ENCODE measurements at places on chromosomes 7 and 10.
A peak's percentile ranks its signal among the peaks of the same experiment; 100 is the strongest.

- no peak for DNase-seq
These were observed 200.3 kb downstream of the DNAJB6 start for GRCh38 chr7:157537056-157537455.

DNA sequence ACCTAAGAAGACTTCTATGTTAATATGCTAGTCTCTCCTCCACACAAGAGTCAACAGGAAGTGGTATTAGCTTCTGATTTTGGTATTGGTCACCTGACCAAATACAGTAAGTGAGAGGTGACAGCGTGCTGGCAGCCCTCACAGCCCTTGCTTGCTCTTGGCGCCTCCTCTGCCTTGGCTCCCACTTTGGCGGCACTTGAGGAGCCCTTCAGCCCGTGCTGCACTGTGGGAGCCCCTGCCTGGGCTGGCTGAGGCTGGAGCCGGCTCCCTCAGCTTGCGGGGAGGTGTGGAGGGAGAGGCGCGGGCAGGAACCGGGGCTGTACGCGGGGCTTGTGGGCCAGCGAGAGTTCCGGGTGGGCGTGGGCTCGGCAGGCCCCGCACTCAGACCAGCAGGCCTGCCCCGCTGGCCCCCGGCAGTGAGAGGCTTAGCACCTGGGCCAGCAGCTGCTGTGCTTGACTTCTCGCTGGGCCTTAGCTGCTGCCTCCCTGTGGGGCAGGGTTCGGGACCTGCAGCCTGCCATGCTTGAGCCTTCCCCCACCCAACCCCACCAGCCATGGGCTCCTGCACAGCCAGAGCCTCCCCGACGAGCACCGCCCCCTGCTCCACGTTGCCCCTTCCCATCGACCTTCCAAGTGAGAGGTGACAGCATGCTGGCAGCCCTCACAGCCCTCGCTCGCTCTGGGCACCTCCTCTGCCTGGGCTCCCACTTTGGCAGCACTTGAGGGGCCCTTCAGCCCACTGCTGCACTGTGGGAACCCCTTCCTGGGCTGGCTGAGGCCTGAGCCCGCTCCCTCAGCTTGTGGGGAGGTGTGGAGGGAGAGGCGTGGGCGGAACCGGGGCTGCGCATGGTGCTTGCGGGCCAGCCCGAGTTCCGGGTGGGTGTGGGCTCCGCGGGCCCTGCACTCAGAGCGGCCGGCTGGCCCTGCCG is 4.2 kb upstream of the ACSL5 start:
- no peak for DNase-seq

- DNase-seq, result no peak
These were observed 34.6 kb upstream of the PDSS1 start for GRCh38 chr10:26662864-26663263.

DNA sequence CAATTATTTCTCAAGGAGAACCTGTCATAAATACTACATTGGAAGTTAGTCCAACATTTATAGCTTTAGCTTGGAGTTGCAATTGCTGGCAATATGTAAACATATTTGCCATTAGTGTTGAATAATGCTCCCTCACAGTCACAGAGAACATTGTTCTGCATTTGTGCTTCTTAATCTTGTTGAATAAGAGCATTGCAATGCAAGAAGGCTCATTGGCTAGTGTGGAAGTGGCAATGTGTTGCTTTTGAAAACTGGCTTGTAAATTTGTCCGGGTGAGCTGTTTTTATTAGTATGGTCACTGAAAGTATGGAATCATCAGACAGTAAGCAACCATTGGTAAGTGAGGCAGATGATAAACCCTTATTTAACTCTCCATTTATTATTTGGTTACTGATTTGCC is 47.7 kb upstream of the MBL2 start:
- no peak for DNase-seq

DNA sequence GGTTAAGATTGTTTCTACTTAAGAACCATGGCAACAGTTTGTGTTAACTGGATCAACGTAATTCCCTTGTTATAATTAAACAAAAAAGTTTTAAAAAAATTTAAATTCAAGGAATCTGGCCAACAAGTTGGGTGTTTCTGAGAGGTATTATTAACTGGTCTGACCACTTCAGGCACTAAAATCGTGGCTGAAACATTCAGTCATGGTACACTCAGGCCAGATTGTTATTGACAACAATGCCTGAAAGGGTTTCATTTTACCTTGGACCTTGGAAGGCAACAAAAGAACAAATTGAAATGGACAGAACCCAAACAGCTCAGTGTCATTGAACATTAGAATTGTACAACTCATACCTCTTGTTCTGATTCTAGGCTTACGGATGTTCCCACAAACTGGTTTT is 103.3 kb upstream of the ARMC3 start:
- no peak for DNase-seq

- DNase-seq, result no peak
These were observed 142.5 kb upstream of the SP8 start for GRCh38 chr7:20929199-20929598.

GRCh38 chr7:6442114-6442513 is 5.6 kb downstream of the DAGLB start:
- DNase-seq, result no peak

- no peak for DNase-seq
These were observed 132.4 kb downstream of the PKD1L1 start for GRCh38 chr7:47815867-47816266.

DNA sequence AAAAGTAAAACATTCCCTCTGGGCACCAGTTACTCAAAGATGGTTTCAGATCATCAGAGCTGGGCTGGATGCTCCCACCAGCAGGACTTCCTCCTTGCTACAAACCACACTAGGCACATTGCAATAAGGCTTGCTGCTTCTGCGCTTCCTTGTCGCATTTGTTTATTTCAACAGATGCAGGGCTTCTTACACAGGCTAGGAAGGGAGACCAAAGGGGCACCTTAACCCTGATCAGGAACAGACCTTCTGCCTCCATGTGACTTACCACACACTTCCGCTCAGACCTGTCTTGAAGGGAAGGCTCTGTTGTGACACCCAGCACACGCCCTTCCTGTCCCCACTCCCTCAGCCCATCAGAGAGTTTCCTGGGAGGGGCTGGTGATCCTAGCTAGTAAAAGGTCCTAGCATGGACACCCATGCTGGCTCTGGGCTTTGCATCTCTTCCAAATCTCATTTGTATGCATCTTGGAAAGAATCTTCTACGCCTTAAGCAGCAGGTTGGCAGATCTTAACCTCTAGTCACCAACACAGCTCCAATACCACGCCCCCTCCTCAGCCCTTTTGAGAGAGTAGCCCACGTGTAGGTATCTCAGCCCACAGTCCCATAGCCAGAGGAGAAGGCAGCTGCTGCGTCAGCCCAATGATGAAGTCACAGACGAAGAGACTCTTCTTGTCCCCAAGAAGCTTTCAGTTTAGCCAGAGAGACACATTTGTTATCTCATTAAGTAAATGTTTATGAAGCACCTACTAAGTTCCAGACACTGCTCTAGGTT is 47.1 kb upstream of the SVIL start:
- peak; percentile 26 for DNase-seq

GRCh38 chr10:25562547-25562946 is 371.5 kb upstream of the MYO3A start:
- no peak for DNase-seq

DNA sequence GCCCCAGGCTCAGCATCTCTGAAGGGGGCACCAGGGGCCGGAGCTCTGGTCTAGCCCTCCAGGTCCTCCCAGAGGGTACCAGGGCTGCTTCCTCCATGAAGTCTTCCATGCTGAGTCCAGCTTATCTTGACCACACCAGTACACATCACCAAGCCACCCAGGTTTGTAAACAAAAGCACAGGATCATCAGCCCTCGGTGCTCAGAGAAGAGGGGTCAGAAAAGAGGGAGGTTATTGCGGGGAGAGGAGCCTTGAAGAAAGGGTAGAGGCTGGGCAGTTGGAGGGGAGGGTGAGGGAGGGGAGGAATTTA is 23.9 kb downstream of the AQP1 start:
- no peak for DNase-seq

GRCh38 chr10:71939861-71940474 is 24.2 kb upstream of the CHST3 start:
- no peak for DNase-seq

DNA sequence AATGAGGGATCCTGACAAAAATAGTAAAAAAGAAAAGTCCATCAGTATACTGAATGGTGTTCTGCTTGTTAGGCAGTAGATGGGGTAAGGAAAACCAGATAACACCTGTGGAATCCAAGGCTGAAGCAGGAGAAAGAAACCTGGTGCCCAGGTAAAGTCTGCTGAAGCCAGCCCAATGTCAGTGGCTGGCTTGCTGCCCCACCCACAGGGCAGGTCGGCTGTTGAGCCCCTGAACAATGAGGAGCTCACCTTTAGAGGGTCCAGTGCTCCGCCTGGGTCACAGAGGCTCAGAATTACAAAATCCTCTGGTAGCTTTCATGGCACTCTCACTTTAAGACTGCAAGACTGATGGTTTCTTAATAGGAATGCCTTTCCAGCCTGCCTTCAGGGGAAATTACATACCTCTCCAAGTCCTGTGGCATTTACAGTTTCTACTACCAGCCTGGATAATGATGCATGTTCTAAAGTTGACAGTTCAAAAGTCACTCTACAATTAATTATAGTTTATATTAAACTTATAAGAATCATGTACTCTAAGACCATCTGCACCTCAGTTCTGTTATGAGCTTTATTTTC is 23.8 kb downstream of the DHX32 start:
- no peak for DNase-seq

GRCh38 chr10:99346247-99346646 is 17.1 kb downstream of the CNNM1 start:
- no peak for DNase-seq

DNA sequence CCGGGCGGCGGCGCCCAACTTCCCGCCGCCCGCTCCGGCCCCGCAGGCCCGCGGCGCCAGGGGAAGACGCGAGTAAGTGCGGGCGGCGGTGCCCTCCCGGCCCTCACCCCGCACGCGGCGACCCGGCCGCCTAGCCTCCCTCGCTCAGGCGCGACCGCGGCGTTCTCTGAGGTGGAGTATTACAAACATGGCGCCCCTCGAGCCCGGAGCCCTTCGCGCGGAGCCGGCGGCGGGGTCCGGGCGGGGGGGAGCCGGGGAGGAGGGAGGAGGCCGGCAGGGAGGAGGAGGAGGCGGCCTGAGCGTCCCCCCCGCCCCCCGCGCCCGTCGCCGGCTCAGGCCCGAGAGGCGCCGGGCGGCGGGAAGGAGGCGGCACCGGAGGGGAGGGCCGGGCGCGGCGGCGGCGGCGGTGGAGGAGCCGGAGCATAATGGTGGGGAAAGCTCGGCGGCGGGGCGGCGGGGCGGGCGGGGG is at the start of gene ZMYND11:
TSS of gene ZMYND11 (plus strand) at position 324 of the 469 bp plus-strand sequence. CDS start 44,558 bp downstream, outside the sequence.
- DNase-seq, result peak; percentile 54

DNA sequence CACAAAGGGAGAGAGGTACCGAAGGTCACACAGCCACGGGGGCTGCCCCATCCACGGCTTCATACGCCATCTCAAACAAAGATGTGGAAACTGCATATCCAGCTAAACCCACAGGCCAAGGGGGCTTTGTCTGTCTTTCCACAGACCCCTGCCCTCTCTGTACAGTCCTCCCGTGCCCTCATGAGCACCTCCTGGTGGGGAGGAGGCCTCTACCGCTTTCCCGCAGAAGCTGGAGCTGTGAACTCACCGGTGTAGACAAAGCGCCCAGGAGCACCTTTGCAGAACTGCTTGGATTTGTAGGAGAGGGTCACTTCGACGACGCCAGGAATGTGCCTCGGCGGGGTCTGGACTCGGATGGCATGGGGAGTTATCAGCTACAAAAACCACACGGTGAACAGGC is 97.2 kb downstream of the EBF3 start:
- DNase-seq, result no peak

GRCh38 chr10:119296703-119297102 is 89.3 kb downstream of the GRK5 start:
- no peak for DNase-seq

GRCh38 chr7:133024596-133024995 is 57.3 kb downstream of the CHCHD3 start:
- no peak for DNase-seq

GRCh38 chr10:25114036-25114411 is 60.8 kb upstream of the GPR158 start:
- no peak for DNase-seq

DNA sequence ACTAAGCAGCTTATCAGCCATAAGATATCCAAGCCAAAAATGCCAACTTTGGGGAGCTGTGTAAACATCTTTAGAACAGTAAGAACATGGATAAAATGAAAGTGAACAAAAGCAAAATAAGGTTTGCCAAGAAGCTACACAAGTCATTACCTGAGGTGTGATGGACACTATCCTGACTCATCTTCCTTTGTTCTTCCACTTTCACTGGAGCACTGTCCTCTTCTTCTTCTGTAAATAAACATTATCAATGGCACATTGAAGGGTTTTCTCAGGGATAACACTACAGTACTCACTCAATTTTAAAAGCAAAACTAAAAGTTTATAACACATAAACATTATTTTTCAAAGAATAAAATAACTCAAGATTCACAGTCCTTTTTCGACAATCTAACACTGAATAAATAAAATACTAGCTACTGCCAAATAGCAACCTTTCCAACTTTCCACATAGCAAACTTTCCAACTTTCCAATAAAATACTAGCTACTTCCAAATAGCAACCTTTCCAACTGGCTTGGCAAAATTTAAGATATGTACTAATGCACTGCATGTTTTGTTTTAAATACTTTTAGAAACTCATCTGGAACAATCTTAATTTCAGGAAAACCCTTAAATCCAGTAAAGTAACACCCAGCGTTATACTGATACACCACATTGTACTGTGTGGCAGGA is 174.1 kb downstream of the SKAP2 start:
- DNase-seq, result no peak

DNA sequence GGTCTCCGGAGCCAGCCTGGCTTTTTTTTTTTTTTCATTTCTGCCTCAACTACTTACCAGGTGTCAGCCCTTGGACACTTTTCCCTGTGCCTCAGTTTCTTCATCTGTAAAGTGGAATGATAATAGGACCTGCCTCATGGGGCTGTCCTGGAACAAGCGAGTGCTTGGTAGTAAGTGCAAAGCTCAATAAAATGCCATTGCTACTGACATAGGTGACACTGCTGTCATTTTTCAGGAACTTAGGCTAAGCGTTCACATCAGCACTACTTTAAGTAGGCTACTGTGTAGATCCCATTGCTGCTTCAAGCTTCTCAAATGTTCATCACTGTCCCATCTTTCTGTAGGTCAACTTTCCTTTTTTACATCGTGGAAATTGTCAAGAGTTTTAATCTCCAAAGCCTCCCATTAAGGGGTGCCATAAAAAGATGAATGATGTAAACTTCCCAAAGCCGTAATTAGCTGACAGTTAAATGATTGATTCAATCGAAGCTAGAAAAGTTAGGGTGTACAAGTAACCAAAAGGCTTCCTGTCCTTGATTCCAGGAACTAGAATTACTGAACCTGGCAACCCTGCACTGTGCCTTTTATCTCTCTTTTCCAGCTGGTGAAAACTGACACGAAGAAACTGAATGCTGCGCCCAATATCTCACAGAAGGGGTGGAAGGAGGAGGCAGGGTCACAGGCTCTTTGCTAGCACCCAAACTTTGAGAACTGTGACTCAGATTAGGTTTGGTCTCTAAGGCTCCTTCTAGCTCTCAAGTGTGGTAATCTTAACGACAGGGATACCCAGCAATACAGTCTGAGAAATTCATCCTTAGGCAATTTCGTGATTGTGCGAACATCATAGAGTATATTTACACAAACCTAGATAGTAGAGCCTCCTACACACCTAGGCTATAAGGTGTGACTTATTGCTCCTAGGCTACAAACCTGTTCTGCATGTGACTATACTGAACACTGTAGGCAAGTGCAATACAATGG is 861 bp upstream of the USP6NL start:
- DNase-seq, result no peak

GRCh38 chr7:3156508-3156907 is 112.8 kb upstream of the CARD11 start:
- no peak for DNase-seq

Data from activated CD8-positive, alpha-beta memory T cell treated with anti-CD3 and anti-CD28 coated beads for 1 hour (primary cell).